ENCODE measurements at places on chromosomes 6 and 20.

DNA sequence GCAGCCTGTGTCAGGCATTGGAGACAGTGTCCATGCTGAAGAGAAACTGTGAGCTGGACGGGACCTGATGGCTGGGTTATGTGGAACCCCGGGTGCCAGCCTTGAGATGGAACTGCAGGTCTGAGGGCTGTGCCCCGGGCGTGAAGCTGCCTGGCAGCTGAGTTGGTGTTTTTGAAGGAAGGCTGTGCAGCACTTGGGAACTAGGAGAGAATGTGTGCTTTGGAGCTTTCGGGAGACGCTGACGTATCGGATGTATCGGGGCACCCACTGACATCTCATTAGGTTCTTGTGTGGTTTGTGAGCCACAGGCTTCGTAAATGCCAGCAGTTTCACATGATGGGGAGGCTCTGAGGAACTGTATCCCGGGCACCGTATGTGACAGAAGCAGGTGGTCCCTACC lies 2.2 kb downstream of the DLGAP4 start:
- no peak for DNase-seq

DNA sequence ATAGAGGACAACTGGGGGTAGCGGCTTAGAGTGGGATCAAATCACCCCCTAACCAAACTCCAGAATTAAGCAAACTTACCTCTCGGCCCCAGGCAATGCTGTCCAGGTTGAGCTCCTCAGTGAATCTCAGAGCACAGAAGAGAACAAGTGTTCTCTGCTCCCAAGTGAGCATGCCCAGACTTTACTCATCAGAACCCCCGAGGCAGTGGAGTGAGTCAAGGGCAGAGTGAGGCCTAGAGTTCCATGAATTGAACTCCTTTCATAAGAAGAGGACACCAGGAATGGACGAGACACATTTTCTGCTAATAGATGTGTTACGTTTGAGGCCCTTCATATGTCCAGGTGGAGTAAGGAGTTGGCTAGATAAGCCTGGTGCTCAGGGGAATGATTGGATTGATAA lies 134.0 kb upstream of the DTNBP1 start:
- no peak for DNase-seq

- DNase-seq = no peak
Observed at GRCh38 chr20:1377341-1377871, 15.4 kb downstream of the FKBP1A start.

- DNase-seq = no peak
Observed at GRCh38 chr20:30286157-30286556, 971.3 kb upstream of the DEFB115 start.

GRCh38 chr6:11494786-11495564 lies 42.6 kb upstream of the TMEM170B start:
- no peak for DNase-seq

GRCh38 chr6:74597840-74598239 lies 608.0 kb downstream of the COL12A1 start:
- no peak for DNase-seq

- peak; percentile 2 for DNase-seq
Observed at GRCh38 chr20:1874450-1875182, 20.6 kb upstream of the SIRPA start.

DNA sequence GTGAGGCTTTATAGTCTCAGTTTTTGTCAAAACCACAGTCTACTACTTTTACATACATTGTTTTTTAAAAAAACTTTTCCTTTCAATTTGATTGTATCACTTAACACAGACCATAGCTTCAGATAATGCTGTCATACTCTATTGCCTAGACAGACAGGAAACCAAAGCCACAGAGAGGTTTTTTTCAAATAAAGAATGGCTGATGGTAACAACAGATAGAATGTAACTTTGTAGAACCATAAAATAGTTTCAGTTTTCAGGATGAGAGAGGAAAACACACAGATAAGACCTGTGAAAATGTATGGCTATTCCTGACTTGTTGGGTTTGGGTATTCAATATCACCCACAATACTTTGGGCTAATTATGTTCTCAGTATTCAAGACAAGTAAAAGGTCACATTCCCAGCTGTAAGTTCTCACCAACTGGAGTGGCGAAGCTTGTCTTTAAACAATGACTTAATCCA lies 94.0 kb downstream of the ADGRG6 start:
- DNase-seq = no peak

DNA sequence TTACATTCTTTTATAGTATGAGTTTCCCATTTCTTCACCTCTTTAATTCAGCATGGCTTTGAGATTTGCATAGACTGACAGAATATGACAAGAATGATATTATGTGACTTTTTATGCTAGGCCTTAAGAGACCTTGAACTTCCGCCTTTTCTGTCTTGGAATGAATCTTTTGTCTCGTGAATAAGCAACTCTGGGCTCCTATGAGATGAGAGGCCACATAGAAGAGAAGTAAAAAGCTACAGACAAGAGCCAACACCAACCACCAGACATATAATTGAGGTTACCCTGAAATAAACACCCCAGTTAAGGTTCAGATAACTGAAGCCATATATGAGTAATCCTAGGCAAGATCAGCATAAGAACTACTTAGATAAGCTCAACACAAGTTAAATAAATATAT lies 600.8 kb downstream of the MEI4 start:
- no peak for DNase-seq

- DNase-seq = no peak
Observed at GRCh38 chr6:7673063-7673536, 52.8 kb upstream of the BMP6 start.

- DNase-seq = no peak
Observed at GRCh38 chr6:5034328-5034727, 30.5 kb upstream of the RPP40 start.

GRCh38 chr20:58545565-58546415 lies 30.6 kb upstream of the APCDD1L start:
- DNase-seq = no peak

- no peak for DNase-seq
Observed at GRCh38 chr20:59153355-59153681, 10.3 kb upstream of the ZNF831 start.

GRCh38 chr6:90605749-90606340 lies 19.0 kb upstream of the MAP3K7 start:
- no peak for DNase-seq

DNA sequence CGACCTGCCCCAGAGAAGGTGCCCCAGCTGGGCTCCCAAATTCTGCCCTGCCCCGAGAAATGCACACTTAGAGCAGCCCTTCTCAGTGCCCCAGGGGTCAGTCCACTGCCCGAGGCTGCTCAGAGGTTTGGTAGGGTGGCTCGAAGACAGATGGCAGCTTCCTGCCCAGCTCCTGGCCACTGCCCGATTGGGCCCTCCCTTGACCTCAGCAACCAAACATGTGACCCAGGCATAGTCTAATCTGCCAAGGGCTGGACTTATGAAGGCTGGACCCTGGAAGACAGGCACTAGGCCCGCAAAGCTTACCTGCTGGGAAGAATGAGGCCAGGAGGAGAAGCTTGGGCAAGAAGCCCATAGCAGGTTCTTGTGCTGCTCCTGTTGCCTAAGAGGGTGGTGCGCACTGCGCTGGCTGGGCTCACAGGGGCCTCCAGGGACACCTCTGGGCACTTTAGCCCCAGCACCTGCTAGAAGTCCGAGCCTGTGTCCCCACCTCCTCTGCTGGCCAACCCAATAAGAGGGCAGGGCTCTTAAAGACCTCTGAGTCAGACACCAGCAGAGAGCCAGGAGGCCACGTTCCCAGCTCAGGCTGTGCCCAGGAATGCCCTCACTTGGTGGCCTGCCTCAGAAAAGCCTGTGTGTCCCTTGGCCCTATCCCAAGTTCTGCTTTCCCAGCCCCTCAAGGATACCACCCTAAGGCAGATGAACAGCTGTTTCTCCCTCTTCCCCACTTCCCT lies 5.5 kb downstream of the SIGLEC1 start:
- no peak for DNase-seq

- DNase-seq = no peak
Observed at GRCh38 chr6:125489579-125490285, 188.0 kb upstream of the HDDC2 start.

DNA sequence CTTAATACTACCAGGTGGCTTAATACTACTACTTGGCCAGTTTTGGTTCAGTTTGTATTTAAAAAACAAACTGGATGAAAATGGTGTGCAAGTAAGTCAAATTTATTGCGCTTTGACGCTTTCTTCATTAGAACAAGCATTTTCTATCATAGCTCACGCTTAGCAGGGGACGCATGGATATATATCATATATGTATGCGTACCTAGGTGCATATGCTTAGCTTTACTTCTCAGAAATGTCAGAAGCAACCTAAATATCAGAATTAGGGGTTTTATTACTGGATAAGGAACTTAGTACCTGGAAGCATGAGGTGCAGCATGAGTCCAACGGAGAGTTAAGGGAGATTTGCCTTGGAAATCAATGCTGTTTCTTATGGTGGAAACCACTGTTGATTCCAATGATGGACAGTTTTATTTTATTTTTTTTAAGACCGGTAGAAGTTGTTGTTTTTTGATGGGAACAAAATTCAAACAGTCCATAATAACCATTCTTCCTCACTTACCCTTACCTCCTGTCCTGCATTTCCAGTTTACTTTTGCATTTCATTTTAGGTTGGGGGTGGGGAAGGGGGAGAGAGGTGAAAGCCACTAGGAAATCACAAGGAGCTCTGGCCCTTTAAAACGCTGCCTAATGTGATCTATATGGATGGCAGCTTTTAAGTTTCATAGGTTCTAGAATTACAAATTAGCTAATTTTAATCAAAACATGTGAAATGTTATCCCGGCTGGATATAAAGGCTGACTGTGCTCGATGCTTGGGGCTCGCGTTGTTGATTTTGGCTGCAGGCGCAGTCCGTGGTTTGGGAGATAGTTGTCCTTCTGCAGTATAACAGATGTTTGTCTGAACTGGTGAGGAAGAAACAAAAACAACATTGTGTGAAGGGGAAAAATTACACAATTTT lies 2.1 kb downstream of the SOBP start:
- peak; percentile 17 for DNase-seq

DNA sequence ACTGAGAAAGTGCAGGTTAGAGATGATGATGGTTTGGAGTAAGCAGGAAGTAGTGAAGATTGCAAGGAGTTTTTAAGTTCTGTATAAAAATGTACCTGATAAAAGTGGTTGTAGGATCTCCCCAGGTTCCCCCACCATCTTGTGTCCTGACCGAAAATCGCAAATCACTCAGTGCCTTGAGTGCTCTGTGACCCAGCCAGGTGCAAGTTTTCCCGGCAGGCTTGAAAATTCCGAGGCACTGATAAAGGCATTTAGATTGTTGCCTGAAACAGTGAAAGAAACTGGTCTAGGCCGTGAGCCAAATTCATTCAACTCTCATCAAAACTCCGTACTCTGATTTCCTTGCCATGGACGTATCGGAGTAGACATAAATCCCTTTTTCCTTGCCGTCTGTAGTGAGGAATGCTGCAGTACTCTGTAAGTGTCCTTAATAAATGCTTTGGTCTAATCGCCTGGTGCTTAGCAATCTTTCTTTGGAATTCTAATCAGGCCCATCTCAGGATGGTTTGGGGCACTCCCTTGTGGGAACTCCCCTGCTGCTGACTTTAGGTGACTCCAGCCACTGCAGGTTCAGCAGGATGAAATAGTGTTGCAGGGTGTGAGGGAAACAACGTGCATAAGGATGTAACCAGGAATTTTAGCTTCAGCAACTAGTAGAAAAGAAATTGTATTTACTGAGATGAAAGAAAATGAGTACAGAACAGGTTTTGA lies 1199.8 kb upstream of the MAP3K7 start:
- DNase-seq = no peak

- no peak for DNase-seq
Observed at GRCh38 chr6:43325876-43326275, 17.2 kb upstream of the CRIP3 start.

- no peak for DNase-seq
Observed at GRCh38 chr6:138372711-138373463, 4.8 kb upstream of the SMIM28 start.

DNA sequence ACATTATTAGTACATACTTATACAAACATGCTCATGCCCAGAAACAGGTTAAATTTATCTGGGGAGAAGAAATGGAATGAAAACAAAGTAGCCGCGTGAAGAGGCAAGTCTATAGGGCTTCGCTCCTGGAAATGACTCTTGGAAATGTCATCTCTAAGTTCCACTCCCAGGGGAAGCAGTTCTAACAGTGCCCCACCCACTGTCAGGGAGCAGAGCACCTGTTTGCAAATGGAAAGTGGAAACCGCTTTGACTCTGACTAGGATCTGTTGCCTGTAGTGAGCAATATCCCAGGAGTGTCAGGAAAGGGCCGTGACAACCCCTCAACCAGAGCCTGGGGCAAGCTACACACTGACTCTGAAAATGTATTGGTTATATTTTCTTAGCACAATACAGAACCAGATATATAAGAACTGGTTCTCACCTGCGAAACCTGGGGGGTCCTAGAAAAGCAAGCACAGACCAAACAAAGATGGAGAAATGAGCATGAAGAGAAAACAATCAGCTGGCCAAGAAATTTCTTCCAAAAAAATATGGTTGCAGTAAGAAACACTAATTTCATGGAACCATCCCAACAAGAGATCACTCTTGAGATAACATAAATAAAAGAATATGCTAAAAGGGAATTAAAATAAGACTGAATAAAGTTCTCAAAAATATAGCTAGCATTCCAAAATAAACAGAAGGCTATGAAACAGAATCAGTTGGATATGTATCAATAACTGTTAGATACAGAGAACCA lies 47.5 kb upstream of the CRISP1 start:
- peak; percentile 62 for DNase-seq

DNA sequence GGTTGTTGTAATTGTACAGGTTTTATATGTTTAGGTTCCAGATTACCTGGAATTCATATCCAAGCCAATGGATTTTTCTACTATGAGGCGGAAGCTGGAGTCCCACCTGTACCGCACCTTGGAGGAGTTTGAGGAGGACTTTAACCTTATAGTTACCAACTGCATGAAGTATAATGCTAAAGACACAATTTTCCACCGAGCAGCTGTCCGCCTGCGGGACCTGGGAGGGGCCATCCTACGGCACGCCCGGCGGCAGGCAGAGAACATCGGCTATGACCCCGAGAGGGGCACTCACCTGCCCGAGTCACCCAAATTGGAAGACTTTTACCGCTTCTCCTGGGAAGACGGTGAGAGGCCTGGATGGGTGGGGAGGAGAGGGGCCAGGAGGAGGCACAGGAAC lies 13.6 kb downstream of the BRPF3 start:
- no peak for DNase-seq

GRCh38 chr20:15396026-15396425 lies 1058.6 kb upstream of the FLRT3 start:
- DNase-seq = no peak

- no peak for DNase-seq
Observed at GRCh38 chr20:38498909-38499308, 26.3 kb downstream of the RALGAPB start.

DNA sequence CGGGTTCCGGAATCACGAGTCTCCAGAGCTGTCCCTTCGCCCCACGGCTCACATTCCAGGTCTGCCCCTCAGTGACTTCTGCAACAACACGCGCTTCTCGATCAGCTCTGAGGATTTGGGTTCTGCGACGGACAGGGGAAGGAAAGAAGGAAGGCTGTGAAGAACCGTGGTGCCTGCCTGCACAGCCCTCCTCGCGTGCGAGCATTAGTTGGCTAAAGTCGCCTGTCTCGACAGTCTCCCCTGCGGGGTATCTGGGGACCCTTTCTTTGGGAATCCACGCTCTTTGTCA lies 23.1 kb downstream of the VPS52 start:
- DNase-seq = peak; percentile 28

GRCh38 chr20:44111712-44112335 lies 75.2 kb downstream of the JPH2 start:
- DNase-seq = no peak

- DNase-seq = no peak
Observed at GRCh38 chr6:111267764-111268333, 180.5 kb downstream of the SLC16A10 start.

- peak; percentile 46 for DNase-seq
Observed at GRCh38 chr6:135181333-135182070, 394 bp downstream of the MYB start.

GRCh38 chr6:56650191-56650590 lies 7.5 kb upstream of the DST start:
- no peak for DNase-seq
